ENCODE measurements at places on chromosomes 6 and 20.

DNA sequence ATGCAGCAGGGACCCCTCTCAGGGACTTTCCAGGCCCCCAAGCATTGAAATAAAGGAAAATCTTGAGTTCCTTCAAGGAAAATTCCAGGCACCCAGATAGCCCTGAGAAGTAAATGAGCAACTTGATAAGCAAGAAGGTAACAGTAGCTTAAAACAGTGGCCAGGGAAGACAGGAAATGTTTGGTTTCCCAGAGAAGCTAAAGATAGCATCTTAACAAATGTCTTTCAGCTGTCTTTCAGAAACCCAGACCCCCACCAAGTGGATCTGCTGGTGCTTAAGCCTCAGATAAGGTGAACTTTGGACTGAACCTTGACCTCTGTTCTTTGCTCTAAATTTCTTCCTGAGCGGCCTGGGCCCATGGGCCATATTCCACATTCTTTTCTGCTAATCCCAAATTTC, 117.8 kb upstream of the CST7 start:
- no peak for DNase-seq

GRCh38 chr20:31695849-31696804, 26.5 kb downstream of the BCL2L1 start:
- no peak for DNase-seq

DNA sequence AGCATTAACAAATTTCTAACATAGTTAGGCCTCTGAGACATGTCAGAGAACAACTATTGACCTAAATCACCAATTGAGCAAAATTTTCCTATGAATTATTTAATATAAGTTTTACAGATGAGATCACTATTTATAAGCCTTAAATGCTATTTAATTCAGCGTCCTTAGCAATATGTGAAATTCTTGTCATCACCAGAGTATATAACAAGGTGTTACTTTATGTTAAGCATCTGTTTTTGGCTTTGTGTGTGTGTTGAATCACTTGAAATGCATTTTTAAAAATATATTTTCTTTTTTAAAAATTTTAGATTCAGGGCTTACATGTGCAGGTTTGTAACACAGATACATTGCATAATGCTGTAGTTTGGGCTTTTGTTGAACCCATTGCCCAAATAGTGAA, 794.1 kb downstream of the EYS start:
- DNase-seq = no peak

DNA sequence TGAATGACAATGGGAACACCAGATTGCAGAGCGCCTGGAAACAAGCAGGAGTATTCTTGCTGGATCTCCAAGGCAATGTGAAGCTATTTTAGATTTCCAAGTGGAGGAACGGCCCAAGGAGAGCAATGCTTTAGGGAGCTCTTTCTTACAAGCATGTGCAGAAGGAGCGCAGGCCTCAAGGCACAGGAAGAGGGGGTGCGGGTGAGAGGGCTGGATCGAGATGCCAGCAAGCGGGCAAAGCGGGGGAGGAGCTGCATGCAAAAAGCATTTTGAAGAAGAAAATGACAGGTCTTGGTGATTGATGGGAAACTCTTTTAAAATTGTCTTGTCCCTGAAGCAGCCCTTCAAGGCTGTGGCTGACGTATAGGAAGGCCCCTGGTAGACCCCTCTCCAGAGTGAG, 171.9 kb downstream of the QRSL1 start:
- no peak for DNase-seq

DNA sequence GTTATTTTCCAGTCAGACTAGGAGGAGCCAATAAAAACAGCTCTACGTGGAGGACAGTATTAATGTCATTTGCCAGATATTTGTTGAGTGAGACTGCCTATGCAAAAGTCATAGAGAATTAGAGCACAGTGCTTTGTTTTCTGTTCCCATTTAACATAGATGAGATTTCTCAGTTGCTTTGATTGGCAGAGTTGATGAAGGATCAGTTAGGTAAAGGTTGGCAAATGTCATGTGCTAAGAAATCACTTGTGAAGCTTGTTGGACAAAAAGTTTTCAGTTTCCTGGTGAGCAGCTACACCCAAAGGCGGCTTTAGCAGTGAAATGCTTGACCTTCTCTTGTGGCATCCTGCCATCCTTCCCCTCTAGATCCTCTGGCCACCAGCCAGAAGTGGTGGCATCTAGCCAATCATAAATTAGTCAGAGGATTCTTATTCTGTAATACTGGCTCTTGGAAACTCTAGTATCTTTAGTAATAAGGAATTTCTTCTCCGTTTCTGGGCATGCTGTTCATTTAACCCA, 37.0 kb downstream of the BCKDHB start:
- no peak for DNase-seq

DNA sequence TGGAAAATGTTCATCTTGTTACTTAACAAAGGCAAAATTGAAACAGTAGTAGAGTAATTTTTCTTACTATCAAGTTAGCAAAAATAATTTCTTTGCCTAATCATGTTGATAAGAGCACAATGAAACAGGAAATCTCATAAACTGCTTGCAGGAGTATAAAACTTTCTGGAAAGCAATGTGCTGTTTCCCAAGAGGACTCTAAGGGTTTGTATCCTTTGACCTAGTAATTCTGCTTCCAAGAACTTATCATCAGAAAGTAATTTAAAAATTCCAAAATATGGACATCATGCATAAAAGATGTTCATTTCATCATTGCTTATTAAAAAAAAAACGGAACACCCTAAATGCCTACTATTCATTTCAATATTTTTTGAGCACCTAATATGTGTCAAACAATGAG, 46.1 kb upstream of the TNFAIP3 start:
- DNase-seq = no peak

GRCh38 chr6:113486199-113486598, 370.9 kb upstream of the MARCKS start:
- no peak for DNase-seq

DNA sequence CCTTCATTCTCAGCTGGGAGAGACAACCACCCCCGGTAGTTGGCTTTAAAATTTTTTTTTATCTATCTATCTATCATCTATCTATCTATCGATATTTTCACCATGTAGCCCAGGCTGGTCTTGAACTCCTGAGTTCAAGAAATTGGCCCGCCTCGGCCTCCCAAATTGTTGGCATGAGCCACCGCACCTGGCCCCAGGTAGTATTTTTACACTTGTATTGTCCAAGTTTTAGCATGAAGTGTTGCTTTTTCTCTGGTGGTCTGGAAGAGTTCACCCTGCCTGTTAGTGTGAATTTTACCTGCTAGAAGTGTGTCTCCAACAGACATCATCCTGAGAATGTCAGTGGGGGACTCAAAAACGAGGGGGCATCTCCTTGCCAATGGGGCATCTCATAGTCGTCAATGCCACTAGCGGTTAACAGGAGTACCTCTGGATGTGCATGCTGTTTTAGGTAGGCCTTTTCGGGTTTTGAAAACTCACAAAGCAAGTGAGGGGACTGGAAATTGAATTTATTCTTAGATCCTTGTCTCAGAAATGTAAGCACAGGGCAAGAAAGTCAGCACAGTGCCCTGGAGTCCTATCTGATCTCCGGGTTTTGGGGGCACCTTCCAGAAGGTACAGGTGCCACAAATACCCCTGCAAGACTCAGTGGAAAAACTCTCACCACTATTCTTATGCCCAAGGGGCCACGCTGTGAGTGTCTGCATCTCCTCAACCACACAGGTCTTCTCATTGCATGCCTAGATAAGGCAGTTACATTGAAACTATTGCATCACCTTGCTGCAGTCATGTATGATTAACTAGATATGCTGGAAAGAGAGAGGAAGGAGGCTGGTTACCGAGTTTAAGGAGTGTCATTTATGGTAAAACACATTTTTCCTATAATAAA, 37.1 kb downstream of the TNFAIP3 start:
- DNase-seq = no peak

GRCh38 chr6:141394125-141394536, 738.6 kb upstream of the GJE1 start:
- no peak for DNase-seq

DNA sequence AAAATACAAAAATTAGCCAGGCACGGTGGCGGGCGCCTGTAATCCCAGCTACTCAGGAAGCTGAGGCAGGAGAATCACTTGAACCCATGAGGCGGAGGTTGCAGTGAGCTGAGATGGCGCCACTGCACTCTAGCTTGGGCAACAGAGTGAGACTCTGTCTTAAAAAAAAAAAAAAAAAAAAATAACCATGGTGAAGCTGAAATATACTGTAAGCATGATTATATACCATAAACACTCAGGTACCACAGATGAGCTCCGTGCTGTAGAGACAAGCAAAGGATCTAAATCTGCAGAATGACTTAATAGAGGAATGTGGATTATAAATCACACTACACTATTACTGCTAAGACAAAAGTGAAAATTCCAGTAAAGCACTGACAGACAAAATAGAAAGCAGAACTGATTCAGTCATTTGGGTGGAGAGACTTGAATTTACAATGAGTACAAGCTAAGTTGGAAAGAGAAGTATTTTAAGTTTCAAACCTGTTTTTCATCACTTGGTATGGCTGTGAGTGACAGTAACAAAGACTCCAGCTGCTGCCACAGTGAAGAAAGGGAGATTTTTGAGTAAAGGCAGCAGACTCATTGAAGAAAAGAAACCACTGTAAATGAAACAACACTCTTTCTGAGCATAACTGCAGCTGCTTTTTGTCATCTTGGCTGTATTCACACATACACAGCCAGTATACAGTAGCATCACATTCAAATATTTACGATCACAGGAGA, 322.1 kb downstream of the RNGTT start:
- DNase-seq = no peak

DNA sequence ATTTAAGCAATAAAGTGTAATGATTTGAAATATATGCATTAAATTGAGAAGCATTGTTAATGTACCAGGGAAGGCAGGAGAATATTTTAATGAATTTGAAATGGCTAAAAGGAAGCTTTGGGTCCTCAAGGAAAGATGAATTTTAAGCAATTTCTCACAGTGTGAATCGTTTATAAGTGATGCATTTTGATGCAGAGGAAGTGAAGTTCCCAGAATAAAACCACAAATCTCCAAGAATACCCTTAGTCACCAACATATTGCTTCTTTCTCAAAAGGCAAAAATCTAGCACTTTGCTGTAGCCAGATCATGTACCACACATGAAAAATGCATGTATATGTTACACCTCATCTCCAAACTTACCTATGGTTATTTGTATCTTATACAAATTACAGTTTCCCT, 11.7 kb downstream of the TPD52L1 start:
- no peak for DNase-seq

- no peak for DNase-seq
Observed at GRCh38 chr6:108622641-108623298, 62.1 kb downstream of the FOXO3 start.

DNA sequence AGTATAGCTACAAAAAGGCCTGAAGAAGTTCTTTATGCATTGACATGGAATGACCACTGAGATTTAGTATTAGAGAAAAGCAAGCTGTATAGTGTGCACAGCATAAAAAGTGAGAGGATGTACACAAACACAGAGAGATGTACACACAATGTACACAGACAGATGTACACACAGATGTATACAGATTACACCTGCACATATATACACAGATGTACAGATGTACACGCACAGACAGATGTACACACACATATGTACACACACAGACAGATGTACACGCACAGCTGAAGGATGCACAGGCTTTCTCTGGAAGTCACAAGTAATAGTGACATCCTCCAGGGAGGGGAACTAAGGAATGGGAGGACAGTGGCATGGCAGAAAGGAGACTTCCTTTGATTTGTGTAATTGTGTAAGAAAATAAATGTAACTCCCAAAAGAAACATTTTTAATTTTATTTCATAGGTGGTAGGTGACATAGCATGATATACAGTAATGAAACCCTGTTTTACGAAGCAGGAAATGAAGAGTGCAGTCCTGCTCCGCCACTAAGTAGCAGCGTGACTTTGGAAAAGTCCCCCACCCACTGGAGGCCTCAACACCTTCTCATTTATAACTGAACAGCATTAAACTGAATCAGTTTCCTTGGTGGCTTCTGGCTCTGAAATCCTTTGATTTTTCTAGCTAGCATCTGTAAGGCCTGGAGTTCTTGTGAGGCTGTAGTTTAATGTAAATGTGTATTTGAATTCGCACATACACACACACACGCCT, 14.1 kb downstream of the NFATC2 start:
- peak; percentile 46 for DNase-seq
